ENCODE measurements at places on chromosomes 12 and 14.
A peak's percentile ranks its signal among the peaks of the same experiment; 100 is the strongest.

- DNase-seq: no peak
Measured at GRCh38 chr12:12011880-12012260, 58.9 kb upstream of the BCL2L14 start.

GRCh38 chr12:116071555-116072230 is 205.8 kb downstream of the MED13L start:
- no peak for DNase-seq

DNA sequence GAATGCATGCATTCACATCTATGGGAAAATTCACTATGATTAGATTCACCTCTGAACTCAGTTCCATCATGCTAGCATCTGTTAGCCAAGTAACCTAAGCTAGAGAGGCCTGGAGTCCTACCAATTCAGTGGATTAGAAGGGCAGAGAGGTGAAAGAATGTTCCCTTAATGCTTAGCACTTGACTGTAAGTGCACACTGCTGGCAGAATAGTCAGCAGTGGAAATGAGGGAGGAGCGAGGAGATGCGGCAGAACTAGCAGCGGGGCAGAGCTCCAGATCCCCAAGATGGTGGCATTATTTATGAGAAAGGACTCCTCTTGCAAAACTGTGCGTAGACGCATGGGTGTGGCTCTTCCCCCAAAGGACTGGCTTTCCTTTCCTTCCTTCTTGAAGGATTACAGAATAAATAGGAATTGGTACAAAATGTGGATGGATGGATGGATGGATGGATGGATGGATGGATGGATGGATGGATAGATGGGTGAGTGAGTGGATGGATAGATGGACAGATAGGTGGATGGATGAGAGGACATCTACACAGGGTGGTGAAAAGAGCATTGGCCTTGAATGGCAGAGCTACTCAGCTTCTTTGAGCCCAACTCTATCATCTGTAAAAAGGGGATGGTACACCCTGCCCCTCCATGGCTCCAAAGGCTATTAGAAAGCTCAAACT is 227.2 kb downstream of the CHST11 start:
- no peak for DNase-seq

- no peak for DNase-seq
Measured at GRCh38 chr14:103132381-103133209, 9.3 kb downstream of the TNFAIP2 start.

DNA sequence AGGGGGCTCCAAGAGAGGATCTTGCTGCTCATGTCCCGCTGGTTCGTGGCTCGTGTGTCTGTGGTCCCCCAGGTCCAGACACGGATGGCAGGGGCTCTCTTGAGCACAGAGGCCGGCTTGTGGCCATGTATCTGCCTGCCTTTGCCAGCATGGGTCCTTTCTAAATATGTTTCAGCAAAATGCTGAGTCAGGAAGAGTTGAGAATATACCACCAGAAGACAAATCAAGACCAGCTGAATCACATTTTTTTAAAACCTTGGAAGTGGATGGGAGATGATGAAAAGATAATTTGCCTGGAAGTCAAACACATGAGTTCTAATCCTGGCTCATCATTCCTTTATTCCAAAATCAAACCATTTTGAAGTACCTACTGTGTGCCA is 58.0 kb downstream of the NUAK1 start:
- DNase-seq: no peak

DNA sequence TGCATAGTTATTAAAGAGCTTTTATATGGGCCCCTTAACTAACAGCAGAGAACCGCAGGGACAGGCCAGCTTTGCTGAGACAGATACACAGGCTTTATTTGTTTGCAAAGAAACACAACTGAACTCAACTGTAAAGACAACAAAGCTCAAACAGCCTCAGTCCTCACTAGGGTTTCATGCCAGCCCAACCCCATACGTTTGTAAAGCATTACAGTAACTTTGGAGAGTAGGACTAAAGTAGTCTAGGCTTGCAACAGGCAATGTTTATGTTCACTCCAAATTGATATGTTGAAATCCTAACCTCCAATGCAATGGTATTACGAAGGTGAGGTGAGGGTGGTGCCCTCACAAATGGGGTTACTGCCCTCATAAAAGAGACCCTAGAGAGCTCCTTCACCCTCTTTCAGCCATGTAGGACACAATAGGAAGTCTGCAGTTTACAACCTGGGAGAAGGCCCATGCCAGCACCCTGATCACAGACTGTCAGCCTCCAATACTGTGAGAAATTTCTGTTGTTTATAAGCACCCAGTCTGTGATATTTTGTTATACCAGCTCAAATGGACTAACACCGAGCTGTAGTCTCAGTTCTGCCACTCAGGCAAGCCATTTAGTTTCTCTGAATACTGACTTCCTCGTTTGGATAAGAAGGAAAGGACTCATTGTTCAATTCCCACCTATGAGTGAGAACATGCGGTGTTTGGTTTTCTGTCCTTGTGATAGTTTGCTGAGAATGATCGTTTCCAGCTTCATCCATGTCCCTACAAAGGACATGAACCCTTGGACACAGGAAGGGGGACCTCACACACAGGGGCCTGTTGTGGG is 35.2 kb downstream of the PPM1H start:
- DNase-seq: no peak

DNA sequence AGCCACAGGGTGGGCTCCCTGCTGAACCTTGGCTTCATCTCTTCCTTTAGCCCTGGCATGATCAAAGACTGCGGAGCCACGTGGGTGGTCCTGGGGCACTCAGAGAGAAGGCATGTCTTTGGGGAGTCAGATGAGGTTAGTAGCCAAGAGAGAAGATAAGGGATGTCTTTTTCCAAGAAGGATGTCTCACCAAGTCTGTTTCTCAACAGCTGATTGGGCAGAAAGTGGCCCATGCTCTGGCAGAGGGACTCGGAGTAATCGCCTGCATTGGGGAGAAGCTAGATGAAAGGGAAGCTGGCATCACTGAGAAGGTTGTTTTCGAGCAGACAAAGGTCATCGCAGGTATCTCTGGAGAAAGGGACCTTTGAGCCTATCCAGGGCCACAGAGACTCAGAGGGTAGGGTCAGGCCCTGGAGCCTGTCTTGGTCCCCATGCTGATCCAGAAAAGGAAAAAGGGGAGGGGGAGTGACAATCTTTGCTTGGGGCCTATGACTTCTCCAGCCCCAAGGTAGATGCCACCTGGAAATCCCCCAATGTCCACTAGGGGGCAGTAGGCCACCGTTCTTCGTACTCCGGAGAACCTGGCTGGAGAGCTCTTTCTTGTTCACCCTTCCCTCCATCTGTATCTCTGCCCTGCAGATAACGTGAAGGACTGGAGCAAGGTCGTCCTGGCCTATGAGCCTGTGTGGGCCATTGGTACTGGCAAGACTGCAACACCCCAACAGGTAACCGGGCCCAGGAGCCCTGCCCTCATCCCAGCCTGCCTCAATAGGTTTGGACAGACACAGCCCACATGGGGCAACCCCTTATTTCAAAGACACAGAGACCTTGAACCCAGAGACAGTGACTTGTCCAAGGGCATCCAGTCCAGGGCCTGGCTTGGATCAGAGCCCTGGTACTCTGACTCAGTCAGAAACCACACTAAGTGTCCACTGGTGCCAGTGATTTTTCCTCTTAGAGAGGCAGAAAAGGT is 2.0 kb downstream of the TPI1 start:
- DNase-seq: peak; percentile 93

DNA sequence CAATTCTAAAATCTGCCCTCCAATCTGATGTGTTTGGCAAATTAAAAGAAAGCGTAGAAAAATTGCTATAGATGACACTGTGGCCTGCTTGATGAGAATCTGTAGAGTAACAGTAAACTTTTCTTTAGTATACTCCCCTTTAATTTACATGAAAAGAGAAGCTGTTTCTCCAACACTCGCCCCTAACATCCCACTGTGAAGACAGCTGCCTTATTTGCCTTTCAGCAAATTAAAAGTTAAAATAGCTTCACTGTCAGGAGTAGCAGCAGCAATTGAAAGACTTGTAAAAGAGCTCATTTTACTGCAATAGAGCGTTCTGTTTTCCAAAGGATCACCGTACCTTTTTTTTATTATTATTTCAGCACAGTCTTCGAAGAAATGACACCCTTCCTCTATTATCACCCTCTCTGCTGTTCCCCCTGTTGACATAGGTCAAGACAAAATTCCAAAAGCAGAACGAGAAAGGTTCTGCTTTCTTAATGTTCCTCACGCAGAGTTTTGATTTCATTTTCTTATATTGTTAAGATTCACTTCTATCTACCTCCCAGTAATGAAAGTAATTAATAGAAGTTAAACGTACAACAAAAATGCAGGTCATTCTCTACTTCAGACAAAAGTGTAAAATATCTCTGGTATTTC is 153.5 kb upstream of the USP15 start:
- DNase-seq: no peak

- DNase-seq: no peak
Measured at GRCh38 chr12:3148366-3149000, 71.3 kb downstream of the TSPAN9 start.

DNA sequence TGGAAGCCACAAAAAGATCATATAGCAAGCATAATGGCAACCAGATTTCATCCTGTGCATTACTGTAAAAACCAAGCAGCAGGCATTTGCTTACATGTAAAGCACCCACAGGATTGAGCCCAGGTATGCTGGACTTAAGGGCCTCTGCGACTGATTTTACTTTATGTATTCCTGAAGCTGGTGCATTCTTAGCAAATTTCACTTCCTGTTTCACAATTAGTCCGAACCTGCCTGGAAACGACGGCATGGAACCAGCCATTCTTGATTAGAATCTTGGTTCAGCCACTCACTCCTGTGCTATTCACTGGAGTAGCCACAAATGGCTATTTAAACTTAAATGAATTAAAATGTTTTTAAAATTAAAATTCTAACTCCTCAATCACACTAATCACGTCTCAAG is 239.2 kb downstream of the NUAK1 start:
- no peak for DNase-seq

GRCh38 chr12:81797100-81797499 is 38.0 kb upstream of the PPFIA2 start:
- DNase-seq: peak; percentile 49

- DNase-seq: peak; percentile 66
Measured at GRCh38 chr12:62866451-62867082, 68.4 kb downstream of the PPM1H start.

DNA sequence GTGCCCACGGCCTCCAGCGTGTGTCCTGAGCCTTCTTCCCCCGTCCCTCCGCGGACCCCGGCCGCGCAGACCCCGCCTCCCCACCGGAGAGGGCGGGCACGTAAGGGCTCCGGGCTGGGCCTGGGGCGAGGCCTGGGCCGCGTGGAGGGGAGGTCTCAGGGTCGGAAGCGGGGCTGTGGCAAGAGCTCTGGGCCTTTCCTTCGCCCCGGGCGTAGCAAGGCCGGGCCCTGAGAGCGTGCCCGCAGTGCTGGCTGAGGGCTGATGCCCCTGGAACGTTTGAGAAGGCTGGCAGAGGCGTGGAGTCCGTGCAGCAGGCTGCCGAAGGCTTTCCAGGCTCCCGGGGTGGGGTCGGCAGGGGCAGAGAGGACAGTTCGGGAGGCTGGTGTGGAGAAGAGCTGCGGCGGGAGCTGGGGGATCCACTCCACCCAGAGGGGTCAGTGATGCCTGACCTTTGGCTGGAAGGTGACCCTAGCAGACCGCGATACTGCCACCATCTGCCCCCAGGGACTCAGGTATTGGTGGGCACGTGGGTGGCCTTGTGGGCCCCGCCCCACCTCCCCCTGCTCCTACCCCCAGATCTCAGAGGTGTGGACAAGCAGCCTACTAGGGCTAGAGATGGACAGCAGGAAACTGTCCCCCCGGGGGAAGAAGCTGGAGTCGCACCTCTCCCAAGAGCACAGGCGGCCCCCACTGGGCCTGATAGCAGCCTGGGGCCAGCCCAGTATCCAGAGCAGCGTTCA is 558 bp downstream of the TEX22 start:
- peak; percentile 86 for DNase-seq

- no peak for DNase-seq
Measured at GRCh38 chr12:12159988-12160387, 89.2 kb downstream of the BCL2L14 start.

- DNase-seq: no peak
Measured at GRCh38 chr12:5582541-5582940, 150.6 kb downstream of the NTF3 start.

GRCh38 chr12:54762390-54762789 is 91.9 kb upstream of the MUCL1 start:
- DNase-seq: no peak

GRCh38 chr12:21296751-21297406 is 37.8 kb downstream of the SLCO1A2 start:
- DNase-seq: peak; percentile 3

DNA sequence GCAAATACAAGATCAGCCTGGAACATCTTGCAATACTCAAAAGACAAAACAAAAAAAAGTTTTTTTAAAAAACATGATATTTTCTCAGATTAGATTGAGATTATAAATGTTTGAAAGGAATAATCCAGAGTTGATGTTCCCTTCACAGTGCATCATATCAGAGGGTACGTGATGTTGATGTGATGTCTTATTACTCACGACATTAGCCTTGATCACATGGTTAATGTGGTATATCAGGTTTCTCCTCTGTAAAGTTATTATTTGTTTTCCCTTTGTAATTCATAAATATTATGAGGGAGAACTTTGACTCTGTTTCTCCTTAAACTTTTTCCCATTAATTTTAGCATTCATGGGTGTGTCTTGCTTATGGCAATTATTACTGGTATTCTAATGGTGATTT is 26.6 kb downstream of the LIMA1 start:
- no peak for DNase-seq

GRCh38 chr12:70989232-70989631 is 68.7 kb upstream of the PTPRR start:
- DNase-seq: no peak

GRCh38 chr12:94851396-94852028 is 152.0 kb downstream of the NDUFA12 start:
- no peak for DNase-seq

All from common myeloid progenitor, CD34-positive (primary cell).